ENCODE measurements at places on chromosomes 7 and 10.

GRCh38 chr7:112462236-112462635, 12.0 kb downstream of the IFRD1 start:
- DNase-seq: peak; percentile 99

DNA sequence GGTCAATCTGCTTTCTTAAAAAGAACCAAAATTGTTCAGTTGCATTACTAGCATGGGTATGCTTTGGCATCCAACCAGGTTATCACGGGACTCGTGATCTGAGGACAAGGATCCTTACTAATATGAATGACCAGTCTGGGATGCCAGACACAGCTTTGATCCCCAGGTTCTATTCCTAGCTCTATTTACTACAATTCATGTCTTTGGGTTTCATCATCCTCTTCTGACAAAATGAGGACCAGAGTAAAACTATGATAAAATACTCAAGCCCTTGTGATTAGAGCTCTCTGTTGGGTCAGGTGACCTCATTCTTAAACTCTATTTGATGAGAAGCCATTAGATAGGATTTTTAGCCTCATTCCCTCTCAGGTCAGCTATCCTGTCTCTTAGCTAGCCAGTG, 119.8 kb downstream of the SLC25A13 start:
- DNase-seq: no peak

- no peak for DNase-seq
Measured at GRCh38 chr7:133461421-133461820, 208.5 kb downstream of the EXOC4 start.

GRCh38 chr7:47677093-47677492, 95.2 kb upstream of the TNS3 start:
- DNase-seq: no peak

- DNase-seq: no peak
Measured at GRCh38 chr10:72043016-72043834, 45.1 kb downstream of the SPOCK2 start.

GRCh38 chr7:29019387-29019786, 61.3 kb upstream of the TRIL start:
- DNase-seq: peak; percentile 36

- peak; percentile 74 for DNase-seq
Measured at GRCh38 chr10:89346405-89347254, 18.8 kb downstream of the IFIT3 start.

DNA sequence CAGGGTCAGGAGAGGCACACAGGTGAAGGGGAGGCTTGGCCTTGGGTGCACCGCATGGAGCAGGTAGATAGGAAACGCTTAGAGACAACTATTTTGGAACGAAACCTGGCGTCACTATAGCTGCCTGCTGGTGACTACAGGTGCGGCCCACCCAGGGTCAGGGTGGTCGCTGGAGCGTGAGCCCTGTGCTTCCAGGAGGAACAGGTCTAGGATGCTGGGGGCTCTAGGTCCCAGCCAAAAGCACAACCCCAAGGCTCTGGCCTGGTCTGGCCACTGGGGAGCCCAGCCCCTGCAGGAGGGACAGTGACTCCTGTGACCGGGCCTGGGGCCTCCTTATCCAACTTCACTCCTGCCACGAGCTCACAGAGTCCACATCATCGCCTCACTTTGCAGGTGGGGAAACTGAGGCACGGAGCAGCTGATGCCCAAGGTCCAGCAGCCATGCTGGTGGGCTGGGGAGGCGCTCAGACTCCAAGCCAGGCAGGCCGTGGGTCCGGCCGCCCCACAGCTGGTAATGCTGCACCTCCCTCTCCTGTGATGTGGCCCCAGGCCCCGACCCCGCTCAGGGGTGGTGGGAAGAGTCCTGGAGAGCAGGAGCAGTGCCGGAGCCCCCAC, 9.0 kb downstream of the LFNG start:
- no peak for DNase-seq

DNA sequence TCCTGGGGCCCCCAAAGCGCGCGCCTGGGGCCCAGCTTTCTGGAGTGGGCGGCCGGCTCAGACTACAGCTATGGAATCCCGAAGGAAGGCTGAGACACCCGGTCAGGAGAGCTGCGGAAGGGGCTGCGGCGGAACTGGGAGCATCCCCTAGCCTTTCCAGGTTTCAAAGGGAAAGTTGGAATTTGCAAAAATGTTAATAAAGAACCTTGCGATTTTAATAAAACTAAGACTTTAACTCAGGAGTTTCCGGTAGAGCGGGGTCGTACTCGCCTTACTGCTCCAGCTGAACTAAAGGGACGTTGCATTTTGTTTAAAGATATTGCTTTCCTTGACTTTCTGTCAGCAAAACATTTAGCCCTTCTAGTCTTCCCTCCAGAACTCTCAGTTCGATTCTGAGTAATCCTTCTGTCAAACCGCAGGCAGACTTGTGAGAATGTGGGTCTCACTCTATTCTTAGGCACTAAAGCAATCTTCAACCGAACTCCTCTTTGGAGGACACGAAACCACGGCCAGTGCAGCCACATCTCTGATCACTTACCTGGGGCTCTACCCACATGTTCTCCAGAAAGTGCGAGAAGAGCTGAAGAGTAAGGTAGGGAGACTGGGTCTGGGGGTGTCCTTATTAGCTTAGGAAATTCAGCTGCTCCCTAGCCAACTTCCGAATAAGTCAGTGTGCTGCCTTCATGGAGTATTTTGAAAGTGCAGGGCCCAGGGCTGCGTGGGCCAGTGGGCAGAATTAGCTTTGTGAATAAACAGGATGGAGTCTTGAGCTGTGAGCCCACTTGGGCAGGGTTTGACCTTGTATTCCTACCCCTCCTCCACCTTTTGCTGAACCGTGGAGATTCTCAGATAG, 1.9 kb downstream of the CYP26A1 start:
- DNase-seq: no peak

DNA sequence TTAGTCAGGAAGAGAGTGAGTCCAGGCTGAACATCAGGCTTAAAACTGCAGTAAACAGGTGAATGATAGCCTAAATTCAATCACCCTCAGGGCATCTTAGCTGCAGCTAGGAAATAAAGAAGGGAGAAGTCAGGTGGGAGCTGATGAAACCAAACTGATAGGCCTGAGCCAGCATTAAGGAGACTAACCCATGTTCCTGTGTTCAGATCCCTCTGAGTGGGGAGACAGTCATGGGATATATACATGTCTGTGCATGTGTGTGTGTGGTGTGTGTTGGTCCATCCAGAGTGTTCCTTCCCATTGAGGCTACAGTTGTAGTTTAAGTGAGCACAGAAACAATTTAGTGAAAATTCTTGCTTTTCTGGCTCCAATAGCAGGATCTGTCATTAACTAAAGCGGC, 480.9 kb downstream of the PHTF2 start:
- no peak for DNase-seq

DNA sequence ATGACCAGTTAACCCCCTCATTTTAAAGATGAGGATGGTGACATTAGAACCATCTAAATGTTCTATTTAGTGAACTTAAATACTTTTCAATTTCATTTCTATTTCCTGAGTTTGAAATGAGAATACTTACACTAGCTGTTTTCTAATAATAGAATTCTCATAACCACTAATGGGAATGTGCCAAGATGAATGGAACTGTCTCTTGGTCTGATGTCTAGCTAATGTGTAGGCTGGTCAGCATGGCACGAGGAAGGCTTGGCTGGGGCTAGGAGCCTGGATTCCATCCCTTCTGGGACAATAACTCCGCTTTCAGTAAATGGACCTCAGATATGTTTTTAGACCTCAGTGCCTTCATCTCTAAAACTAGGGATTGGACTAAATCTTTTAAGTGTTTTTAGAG, 185.8 kb upstream of the NRP1 start:
- peak; percentile 34 for DNase-seq

GRCh38 chr7:2612445-2613097, 19.2 kb upstream of the TTYH3 start:
- no peak for DNase-seq

- peak; percentile 68 for DNase-seq
Measured at GRCh38 chr10:122140461-122140902, 130.6 kb upstream of the BTBD16 start.

- DNase-seq: no peak
Measured at GRCh38 chr10:131698232-131698631, 202.6 kb upstream of the PPP2R2D start.

DNA sequence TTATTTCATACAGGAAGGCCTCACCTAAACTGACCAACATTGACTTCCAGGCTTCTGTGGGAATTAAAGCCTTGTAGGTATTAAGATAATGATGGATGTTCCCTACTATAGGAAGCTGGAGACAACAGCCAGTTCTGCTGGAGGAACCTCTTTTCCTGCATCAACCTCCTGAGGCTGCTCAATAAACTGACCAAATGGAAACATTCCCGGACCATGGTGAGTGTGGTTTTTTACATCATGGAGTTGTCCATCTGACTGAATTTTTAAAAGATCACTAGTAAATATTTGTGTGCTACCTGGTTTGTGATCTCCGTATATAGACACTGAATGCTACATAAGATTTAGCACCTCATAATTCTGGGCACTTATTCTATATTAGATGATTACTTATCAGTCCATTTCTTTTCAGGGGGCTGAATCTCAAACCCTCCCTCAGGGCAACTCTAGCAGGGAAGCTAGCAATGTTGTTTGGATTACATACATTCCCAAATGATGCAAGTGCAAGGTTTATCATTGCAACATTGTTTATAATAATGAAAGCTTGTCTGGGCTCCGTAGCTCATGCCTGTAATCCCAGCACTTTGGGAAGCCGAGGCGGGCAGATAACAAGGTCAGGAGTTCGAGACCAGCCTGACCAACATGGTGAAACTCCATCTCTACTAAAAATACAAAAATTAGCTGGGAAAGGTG, 21.5 kb upstream of the SMKR1 start:
- no peak for DNase-seq

- no peak for DNase-seq
Measured at GRCh38 chr7:120931243-120931642, 19.3 kb upstream of the ING3 start.

DNA sequence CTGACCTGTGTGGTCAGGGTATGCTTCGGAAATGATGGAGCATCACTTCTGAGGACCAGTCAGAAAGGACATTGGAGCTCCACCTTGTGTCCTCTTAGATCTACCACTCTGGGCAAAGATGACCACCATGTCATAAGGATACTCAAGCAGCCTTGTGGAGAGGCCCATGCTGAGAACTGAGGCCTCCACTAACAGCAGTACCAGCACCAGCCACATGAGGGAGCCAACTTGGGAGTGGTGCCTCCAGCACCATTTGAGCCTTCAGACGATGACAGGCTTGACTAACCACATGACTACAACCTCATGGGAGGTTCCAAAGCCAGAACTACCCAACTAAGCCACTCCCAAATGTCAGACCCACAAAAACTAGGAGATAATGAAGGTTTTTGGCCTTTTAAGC, 116.0 kb downstream of the NPTX2 start:
- DNase-seq: peak; percentile 2

- no peak for DNase-seq
Measured at GRCh38 chr7:103660455-103661371, 214.7 kb upstream of the SLC26A5 start.

DNA sequence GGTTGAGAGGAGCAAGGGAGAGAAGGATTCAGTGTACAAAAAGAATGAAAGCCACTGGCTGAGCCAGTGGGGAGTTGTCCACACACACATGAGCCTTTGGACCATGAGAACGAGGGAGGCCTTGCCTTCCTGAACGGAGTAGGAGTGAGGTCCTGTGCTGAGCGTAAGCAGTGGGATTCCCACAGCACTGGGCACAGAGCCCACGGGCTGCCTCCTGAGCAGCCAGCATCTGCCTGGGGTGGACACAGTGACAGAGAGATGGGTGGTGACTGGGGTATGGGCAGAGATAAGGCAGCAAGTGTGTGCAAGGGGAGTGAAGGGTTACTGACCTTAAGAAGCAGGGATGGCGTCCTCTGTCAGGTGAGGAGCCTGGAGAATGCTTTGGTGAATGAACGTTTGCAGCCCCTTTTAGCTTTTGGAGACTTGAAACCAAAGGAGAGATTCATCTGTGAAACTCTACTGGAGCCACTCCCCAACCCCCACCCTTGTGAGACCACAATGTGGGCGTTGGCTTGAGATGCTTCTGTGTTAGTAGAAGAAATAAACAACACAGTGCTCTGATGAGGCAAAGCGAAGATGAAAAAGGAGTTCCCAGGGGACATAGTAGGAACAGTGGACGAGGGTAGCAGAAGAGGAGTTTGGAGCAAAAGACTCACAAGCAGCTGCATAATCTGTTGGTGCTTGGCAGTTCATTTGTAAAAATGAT, 56.5 kb downstream of the FIGNL1 start:
- no peak for DNase-seq

- DNase-seq: peak; percentile 97
Measured at GRCh38 chr7:44087911-44088838, 5.8 kb upstream of the POLM start.

GRCh38 chr7:68816491-68816890, 781.8 kb upstream of the AUTS2 start:
- no peak for DNase-seq

- DNase-seq: no peak
Measured at GRCh38 chr7:67573639-67574038, 577.0 kb downstream of the TYW1 start.

- DNase-seq: no peak
Measured at GRCh38 chr7:139992353-139993044, 70.3 kb downstream of the PARP12 start.

- DNase-seq: peak; percentile 59
Measured at GRCh38 chr10:100697070-100697469, 48.3 kb upstream of the PAX2 start.

DNA sequence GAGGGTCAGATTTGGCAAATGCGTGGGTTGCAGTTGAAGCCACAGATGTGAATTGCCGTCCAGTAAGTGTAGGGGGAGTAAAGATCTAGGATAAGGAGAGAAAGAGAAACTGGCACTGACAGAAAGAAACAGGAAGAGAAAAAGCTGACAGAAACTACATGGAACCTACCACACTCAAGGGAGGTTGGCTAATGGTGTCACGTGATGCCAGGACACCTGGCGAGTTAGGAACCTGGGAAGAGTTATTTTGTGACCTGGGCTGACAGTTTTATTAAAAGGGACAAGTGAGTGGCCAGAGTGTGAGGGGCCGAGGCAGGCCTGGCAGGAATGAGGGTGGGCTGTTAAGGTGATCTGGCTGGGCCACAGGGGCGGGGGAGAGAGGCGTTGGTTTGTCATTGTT, 188.7 kb downstream of the ADARB2 start:
- DNase-seq: no peak

DNA sequence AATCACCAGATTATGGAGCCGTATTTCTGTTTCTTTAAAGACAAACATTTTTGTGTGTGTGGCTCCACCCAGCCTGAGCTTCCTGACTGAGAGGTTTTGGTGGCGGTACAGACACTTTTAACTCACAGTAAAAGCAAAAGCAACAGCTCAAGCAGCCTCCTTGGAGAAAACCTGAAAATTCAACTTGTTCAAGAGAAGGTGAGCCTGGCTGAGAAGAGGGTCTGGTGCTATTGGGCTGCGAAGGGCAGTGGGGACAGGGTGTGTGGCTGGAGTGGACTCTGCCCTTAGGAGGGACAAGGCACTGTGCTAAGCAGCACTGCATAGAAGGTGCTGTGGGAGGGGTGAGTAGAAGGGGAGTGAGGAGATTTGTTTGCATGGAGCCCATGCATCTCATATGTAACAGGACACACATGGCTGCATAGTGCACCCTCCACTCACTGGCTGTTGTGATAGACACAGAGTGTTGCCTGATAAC, at the start of gene GIMAP7:
Gene GIMAP7 (plus strand): TSS at position 125 of the 475 bp plus-strand sequence. CDS start 5,103 bp downstream, outside the sequence.
- DNase-seq: no peak
